Activated CD4-positive, alpha-beta T cell treated with anti-CD3 and anti-CD28 coated beads, Interleukin-2, amount 50 U/mL, for 48 hours (primary cell): ENCODE measurements at places on chromosomes 1 and 21.

- no peak for DNase-seq
These were observed 30.0 kb downstream of the TMCC2 start for GRCh38 chr1:205257735-205258134.

DNA sequence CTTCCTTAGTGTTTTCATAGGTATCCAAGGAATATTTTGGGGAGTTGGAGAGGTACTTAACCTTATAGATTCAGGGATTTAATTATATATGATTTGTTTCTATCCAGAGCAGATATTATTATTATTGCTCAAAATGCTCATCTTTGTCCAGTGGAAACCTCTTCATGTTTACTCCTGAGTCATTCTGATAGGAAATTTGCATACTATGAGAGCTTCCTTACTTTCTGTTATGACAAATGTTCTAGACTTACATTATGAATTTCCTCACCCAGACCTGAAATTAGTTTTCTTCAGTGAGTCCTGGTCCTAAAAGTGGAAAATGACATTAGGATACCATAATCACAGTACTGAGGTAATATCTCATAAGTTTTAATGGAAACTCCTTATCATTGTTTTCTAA lies 57.5 kb upstream of the PLPPR5 start:
- DNase-seq, result no peak

- DNase-seq, result no peak
These were observed 75.7 kb downstream of the DISC1 start for GRCh38 chr1:231702331-231702730.

DNA sequence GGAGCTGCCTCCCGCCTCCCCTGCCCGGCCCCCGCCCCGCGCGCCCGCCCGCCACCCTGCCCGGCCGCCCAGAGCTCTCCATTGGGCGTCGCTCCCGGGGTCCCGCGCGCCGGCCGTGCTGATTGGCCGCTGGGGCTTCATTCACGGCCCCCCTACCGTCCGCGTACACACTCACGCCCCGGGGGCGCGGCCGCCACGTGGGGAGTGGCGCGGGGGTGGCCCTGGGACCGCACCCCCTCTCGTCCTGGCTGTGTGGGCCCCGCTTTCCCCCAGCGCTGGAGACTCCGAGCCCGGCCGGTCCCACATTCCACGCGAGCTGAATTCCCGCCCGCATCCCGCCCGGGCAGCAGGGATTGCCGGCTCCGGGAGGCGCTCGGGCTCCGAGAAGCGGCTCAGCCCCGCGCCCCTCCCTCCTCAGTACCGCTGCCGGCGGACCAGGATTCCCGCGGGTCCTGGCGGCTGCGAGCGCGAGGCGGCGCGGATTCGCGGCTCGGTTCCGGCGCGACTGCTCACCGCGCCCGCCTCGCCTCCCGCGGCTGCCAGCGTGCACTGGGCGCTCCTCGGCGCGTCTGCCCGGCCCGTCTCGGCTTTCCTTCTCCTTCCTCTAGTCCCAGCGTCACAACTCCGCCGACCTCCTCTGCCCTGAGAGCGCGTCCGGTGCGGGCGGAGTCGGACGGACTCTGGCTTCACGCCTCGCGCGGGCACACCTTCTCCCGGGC lies 450 bp upstream of the POU3F1 start:
- peak; percentile 78 for DNase-seq

DNA sequence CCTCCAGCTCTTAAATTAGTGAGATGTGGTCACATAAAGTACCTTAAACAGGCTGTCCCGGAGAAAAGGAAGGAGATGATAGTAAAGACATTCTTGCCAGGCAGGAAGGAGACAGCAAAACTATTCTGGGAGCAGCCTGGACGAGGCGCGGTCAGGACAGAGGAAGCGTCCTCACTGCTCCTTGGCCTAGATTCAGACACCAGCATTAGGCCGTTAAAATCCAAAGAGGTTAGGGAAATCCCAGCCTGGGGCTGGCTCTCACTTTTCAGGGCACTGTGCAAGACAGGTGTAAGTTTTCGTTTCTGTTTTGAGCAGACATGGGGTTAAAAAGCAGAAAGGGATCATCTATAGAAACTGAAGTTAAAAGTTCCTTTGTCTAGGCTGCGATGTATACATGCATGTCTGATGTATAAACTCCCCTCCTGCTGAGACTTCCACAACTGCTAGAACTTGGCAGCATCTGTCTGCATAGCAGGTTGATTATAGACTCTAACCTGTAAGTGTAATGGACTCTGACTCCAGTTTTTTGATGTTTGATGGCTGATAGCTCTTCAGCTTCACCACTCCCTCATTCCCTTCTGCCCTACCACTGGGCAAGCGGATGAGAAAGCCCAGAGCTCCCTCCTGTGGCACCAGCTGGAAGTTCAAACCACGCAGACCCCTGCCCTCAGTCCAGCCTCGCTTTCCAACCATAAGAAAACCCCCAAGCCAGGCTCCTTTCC lies 21.5 kb downstream of the STPG1 start:
- DNase-seq, result peak; percentile 79

- no peak for DNase-seq
These were observed 664.6 kb upstream of the ADAMTS5 start for GRCh38 chr21:27631471-27631870.

DNA sequence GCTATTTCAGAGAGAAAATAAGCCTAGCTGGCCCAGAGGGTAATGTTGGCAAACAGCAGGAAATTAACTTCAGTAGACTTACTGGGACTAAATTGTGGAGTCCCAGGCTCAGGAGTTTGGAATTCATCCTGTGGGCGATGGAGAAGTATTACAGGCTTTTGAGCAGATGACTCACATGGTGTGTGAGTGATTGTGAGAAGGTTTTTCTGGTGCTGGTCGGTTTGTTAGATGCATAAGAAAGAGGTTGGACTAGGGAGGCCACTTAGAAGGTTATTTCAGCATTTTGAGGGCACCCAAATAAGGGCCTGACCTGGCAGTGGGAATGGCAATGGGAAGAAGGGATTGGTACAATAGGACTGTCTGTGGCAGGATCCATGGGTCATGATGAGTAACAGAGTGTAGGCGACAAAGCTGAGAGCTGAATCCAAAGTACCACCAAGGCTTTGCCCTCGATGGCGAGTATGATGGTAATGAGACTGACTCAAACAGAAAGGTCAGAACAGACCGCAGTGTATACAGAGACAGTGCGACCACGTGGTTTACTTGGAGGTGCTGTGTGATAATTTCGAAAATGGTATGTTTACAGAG lies 69.2 kb upstream of the KIF26B start:
- no peak for DNase-seq

- no peak for DNase-seq
These were observed 89.6 kb upstream of the CD34 start for GRCh38 chr1:208000504-208000903.

DNA sequence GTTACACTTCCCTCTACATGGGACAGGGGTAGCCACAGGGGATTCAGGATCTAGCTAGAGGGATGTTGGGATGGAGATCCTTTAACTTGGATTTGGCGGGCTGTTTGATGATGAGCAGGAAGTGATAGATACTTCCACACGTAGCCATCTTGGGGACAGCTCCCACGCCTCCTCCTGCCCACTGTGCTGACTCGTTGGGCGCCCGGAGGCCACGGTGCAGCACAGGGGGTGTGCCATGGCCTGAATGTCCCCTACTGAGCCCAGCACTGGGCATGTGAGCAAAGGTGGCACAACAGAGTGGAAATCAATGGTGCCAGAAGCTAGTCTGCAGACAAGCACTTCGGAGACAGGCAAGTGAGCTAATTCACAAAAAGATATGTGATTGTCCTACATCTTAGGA lies 31.6 kb upstream of the CCSAP start:
- DNase-seq, result no peak

- DNase-seq, result peak; percentile 11
These were observed 503 bp upstream of the PIGM start for GRCh38 chr1:160032165-160032820.

- DNase-seq, result no peak
These were observed 10.4 kb upstream of the UHMK1 start for GRCh38 chr1:162487241-162487640.

- no peak for DNase-seq
These were observed 21.7 kb upstream of the KIRREL1 start for GRCh38 chr1:157971769-157972168.

GRCh38 chr1:93447481-93448291 lies at the start of gene FNBP1L:
Gene FNBP1L (plus strand): TSS chr1:93448118. CDS start chr1:93448282, 164 bp downstream.
- DNase-seq, result peak; percentile 71

DNA sequence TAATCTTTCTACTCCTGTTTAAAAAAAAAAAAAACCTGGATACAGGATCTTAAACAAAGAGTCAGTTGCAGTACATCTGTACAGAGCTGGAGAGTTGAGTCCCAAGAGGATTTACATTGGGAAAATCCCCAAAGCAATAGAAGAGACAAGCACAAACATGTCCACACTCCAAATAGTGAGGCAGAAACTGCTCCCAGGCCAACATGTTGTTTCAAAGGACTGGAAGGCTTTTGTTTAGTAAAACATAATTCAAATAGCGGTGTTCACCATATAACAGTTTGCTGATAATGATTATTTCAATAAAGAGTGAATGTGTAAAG lies 425.4 kb downstream of the ADGRL2 start:
- no peak for DNase-seq

DNA sequence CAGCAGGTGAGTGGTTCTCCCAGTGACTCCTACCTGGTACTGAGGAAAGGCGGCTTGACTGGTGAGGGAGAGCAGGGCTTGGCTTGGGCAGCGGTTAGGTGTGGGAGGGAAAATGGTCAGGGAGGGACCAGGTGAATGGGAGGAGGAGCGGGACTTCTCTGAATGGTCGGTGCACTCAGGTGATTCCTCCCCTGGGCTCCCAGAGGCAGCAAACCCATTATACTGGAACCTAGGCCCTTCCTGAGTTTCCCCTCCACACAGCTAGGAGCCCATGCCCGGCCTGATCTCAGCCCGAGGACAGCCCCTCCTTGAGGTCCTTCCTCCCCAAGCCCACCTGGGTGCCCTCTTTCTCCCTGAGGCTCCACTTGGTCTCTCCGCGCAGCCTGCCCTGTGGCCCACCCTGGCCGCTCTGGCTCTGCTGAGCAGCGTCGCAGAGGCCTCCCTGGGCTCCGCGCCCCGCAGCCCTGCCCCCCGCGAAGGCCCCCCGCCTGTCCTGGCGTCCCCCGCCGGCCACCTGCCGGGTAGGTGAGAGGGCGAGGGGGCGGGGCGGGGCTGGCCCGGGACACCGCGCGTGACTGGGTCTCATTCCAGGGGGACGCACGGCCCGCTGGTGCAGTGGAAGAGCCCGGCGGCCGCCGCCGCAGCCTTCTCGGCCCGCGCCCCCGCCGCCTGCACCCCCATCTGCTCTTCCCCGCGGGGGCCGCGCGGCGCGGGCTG lies 2.3 kb downstream of the ARTN start:
- no peak for DNase-seq

DNA sequence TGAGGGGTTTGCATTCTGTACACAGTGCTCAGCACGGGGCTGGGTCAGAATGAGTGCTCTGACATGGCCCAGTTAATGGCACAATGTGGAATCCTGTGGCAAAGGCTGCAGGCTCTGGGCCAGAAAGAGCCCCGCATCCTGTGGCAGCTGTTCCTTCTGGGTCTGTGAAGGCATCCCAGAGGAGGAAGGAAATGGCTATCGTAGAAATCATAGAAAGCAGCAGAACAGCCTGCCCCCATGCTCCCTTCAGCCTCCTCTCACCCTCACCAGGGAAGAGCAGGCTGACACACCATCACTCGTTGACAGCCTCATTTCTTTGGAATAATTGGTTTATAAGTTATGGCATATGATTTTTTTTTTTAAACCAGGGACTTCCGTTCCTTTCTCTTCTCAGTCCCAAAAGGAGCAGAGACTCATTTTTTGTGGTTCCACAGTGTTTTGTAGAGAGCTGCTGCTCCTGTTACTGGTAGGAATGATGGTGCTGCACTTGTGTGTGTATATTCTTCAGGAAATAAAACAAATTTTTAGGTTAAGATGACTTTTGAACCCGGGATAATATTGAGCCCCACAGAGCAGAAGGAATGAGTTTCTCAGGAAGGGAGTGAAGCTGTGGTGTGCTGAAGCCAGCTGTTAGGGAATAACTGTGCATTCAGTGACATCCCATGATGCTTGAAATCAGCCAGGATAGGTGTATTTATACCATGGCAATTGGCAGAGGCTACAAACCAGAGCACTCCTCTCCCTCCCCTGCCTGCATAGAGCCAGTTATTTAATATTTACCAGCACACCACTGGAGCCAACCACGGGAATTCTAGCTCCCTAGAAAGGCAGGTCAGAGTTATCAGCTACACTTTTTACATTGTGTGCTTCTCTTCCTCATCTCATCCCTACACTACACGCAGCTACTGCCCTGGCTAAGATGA lies 32.0 kb downstream of the PLXNA2 start:
- DNase-seq, result no peak

- no peak for DNase-seq
These were observed 51.2 kb downstream of the TLR5 start for GRCh38 chr1:223091896-223092295.

GRCh38 chr1:110152133-110152785 lies 2.0 kb downstream of the SLC6A17 start:
- no peak for DNase-seq

GRCh38 chr1:203316626-203317093 lies 11.3 kb downstream of the BTG2 start:
- no peak for DNase-seq

GRCh38 chr1:200706111-200706814 lies 32.4 kb upstream of the CAMSAP2 start:
- no peak for DNase-seq

GRCh38 chr1:35894183-35894582 lies 11.2 kb downstream of the AGO1 start:
- DNase-seq, result no peak

- no peak for DNase-seq
These were observed 71.2 kb downstream of the NID1 start for GRCh38 chr1:235993652-235994051.

GRCh38 chr1:213790565-213790964 lies 197.2 kb upstream of the PROX1 start:
- DNase-seq, result no peak

DNA sequence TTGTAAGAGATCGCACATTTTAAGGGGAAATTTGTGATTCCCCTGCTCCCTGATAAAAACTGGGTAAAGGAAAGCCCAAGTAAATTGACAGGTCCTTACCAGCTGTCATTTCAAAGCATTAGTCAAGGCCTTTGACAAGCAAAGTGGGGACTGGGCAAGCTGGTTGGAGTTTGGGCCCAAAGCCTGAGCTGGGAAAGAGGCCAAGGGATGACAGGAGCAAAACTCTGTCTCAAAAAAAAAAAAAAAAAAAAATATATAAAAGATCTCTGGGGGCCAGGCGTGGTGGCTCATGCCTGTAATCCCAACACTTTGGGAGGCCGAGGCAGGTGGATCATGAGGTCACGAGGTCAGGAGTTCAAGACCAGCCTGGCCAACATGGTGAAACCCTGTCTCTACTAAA lies 36.9 kb downstream of the SLC2A1 start:
- no peak for DNase-seq

- DNase-seq, result no peak
These were observed 46.8 kb downstream of the MACO1 start for GRCh38 chr1:25477448-25478034.

- DNase-seq, result peak; percentile 81
These were observed 7.1 kb upstream of the CPLANE2 start for GRCh38 chr1:16243936-16244649.

DNA sequence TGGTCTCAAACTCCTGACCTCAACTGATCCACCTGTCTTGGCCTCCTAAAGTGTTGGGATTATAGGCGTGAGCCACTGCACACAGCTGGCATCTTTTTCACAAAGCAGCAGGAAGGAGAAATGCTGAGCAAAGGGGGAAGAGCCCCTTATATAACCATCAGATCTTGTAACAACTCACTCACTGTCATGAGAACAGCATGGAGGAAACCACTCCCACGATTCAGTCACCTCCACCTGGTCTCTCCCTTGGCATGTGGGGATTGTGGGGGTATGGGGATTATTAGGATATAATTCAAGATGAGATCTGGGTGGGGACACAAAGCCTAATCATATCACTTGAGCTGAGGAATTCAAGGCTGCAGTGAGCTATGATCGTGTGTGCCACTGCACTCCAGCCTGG lies 3.0 kb upstream of the MFSD2A start:
- no peak for DNase-seq

- DNase-seq, result no peak
These were observed 24.6 kb downstream of the RUNX3 start for GRCh38 chr1:24905355-24905978.
